ENCODE measurements at places on chromosomes 2 and 18. TPM values are rescaled to one million over a fixed set of nuclear protein-coding genes. Genes with fewer than 3 reads are reported as not detected.
A peak's percentile ranks its signal among the peaks of the same experiment; 100 is the strongest.

The DSC2 gene
- not detected for total RNA-seq

The NEU4 gene
- total RNA-seq: not detected

DNA sequence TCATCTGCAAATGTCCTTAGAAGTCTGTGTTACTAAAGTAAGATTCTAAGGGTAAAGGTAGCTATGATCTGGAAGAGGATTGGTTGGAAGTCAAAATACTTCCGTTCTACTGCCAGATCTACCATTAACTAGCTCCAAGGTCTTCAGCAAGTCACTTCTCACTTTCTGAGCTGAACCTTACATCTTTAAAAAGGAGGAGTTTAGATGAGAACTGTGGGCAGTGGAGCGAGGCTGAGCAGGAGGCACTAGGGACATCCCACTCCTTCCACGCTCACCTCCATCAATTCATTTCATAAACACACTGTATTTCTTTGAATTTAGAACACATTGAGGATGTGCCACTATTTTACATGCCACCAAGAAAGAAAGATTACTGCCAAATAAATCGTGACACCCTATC is 143.0 kb downstream of the ABCA12 start:
- H3K36me3 ChIP-seq: no peaks in the 10 kb centered on the region
- no peaks in the 10 kb centered on the region for H3K4me1 ChIP-seq
- no peak for DNase-seq
- peaks cover under 1% of the 10 kb centered on the region for H3K27me3 ChIP-seq

DNA sequence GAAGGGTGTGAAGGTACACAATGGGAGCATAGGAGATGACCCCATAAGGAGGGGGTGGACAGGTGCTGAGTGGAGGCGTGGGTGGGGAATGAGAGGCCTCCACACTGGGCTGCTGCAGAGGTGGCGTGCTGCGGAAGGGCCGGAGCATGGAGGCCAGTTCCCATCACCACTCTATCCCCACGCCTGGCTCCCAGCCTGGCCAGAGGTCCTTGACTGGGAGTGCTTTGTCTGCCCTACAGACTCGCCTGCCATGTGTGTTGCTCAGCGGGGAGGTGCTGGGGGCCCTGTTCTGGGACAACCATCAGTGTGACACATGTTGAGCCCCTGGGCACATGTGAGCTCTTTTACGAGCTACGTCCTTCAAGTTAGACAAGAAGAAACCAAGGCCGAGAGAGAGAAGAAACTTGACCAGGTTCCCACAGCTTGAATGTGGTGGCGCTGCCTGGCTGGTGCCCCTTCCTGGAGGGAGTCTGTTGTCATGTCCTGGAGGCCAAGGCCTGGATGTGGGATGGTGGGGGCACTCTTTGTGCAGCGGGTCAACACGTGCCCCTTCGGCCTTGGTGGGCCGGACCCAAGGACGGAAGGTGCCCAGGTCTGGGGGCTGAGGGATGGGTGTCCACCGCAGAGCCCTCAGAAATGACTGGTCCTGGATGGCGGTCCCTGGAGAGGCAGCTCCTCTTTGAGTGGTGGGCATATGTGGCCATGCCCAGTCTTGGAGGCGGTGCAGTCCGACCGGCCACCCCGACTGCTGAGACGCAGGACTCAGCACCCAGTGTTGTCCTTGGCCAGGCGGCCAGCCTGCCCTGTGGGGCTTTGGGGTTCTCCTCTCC is 1.2 kb upstream of the INPP5D start:
- H3K27ac ChIP-seq: peak overlapping the region; percentile 97
- H3K36me3 ChIP-seq: peaks cover 27% of the 10 kb centered on the region
- H3K27me3 ChIP-seq: peaks cover 12% of the 10 kb centered on the region

- peak overlapping the region; percentile 56 for H3K4me3 ChIP-seq
- H3K27me3 ChIP-seq: no peaks in the 10 kb centered on the region
- H3K36me3 ChIP-seq: peaks cover 13% of the 10 kb centered on the region
Observed at GRCh38 chr2:196276421-196276820, 105.0 kb upstream of the STK17B start.

The CNRIP1 gene
- not detected for total RNA-seq

DNA sequence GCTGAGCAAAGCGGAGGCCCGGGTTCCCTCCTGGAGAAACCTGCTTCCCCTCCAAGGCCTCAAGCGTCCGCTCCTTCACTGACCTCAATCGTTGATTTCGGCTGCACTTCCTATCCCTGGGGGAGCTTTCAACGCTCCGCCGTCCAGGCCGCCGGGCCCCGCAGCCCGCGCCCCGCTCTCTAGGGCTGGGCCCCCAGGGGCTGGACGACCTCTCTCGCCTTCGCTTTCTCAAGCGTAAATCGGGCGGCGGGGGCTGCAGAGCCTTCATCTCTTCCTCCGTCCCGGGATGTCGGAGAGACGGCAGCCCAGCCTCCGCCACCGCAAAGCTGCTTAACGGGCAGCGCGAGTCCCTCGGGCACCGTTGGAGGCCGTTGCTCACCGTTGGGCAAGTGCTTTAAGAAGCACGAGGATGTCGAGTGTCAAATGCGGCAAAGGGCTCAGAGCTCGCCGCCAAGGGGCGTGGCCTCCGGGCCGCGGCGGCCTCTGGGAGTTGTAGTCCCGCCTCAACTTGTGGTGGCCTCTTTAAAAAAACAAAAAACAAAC is 8.5 kb downstream of the HES6 start:
- H3K36me3 ChIP-seq: no peaks in the 10 kb centered on the region
- peak overlapping the region; percentile 38 for H3K27ac ChIP-seq
- peak; percentile 80 for DNase-seq
- H3K27me3 ChIP-seq: peaks cover 46% of the 10 kb centered on the region
- peaks cover 14% of the 10 kb centered on the region for H3K4me1 ChIP-seq

GRCh38 chr2:110905217-110905616 is 172.8 kb downstream of the ACOXL start:
- DNase-seq: no peak
- no peak overlapping the region for H3K4me3 ChIP-seq
- peaks cover 7% of the 10 kb centered on the region for H3K4me1 ChIP-seq
- no peaks in the 10 kb centered on the region for H3K36me3 ChIP-seq
- no peak overlapping the region for H3K27ac ChIP-seq
- H3K27me3 ChIP-seq: peaks cover 19% of the 10 kb centered on the region

The CAPN14 gene
- total RNA-seq: 0.26 TPM

The FABP1 gene
- not detected for total RNA-seq

The OTOS gene
- total RNA-seq: not detected

GRCh38 chr2:46763861-46764260 is 151.7 kb downstream of the MCFD2 start:
- no peaks in the 10 kb centered on the region for H3K4me1 ChIP-seq
- H3K4me3 ChIP-seq: no peak overlapping the region
- H3K27ac ChIP-seq: no peak overlapping the region
- peaks cover 4% of the 10 kb centered on the region for H3K36me3 ChIP-seq
- no peak for DNase-seq
- no peaks in the 10 kb centered on the region for H3K27me3 ChIP-seq

The GKN2 gene
- total RNA-seq: not detected

GRCh38 chr2:231601356-231602229 is 8.9 kb downstream of the TEX44 start:
- H3K27ac ChIP-seq: no peak overlapping the region
- no peaks in the 10 kb centered on the region for H3K36me3 ChIP-seq
- peaks cover 5% of the 10 kb centered on the region for H3K27me3 ChIP-seq
- DNase-seq: peak; percentile 88

- no peak overlapping the region for H3K4me3 ChIP-seq
- no peak for DNase-seq
- no peaks in the 10 kb centered on the region for H3K4me1 ChIP-seq
- no peaks in the 10 kb centered on the region for H3K36me3 ChIP-seq
- no peak overlapping the region for H3K27ac ChIP-seq
Observed at GRCh38 chr2:207115715-207116364, 49.9 kb downstream of the KLF7 start.

- H3K36me3 ChIP-seq: no peaks in the 10 kb centered on the region
- H3K27ac ChIP-seq: no peak overlapping the region
- H3K4me1 ChIP-seq: no peaks in the 10 kb centered on the region
- no peak for DNase-seq
- no peak overlapping the region for H3K4me3 ChIP-seq
Observed at GRCh38 chr2:139790807-139791752, 1010.9 kb upstream of the NXPH2 start.
